ENCODE measurements at places on chromosomes 16 and 17.
A peak's percentile ranks its signal among the peaks of the same experiment; 100 is the strongest.

- no peak for DNase-seq
Measured at GRCh38 chr17:28938552-28938951, 12.8 kb downstream of the PHF12 start.

GRCh38 chr17:35795007-35795870 is at the start of gene MMP28:
TSS of gene MMP28 (minus strand) at chr17:35795641. CDS start at chr17:35795377, 264 bp downstream.
- peak; percentile 16 for DNase-seq

DNA sequence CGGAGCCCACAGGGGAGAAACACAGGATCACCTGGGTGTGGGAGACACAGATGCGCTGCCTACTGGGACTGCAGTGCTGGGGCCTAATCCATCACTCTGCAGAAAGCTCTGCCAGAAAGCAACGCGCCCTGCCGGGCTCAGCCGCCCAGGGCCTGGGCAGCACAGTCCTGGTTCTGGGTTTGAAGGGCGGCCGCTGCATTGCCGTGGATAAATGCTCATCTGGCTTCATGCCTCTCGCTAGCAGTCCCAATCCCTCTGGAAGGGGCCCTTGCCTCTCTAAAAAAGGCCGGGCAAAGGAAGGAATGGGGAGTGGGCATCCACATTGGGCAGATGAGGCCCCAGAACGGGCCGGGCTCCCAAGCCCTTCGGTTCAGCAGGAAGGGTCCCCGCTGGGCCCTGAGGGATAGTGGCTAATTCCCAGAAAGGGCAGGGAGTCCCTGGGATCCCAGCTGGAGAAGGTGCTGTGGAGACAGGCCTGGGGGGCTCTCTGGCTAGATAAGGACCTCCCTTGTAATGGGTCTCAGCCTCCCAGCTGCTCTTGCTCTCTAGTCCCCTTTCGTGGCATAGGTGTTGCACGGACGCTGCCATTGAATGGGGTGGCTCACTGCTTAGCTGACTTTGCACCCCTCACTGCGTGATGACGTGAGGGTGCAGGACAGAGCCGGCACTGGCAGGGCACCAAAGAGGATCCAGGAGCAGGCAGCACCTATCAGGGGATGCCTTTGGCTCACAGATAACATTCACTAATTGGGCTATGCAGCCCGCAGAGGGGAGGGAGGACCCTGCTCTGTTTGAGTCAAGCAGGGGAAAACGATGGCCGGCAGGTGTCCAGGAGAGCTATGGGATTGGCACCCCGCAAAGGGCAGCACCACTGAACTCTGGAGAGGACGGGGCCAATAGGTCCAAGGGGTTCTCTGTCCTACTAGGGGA is 88.6 kb downstream of the PGS1 start:
- no peak for DNase-seq

GRCh38 chr17:28763804-28764266 is 20.0 kb downstream of the TRAF4 start:
- peak; percentile 75 for DNase-seq
